ENCODE measurements at places on chromosomes 1 and 21.

DNA sequence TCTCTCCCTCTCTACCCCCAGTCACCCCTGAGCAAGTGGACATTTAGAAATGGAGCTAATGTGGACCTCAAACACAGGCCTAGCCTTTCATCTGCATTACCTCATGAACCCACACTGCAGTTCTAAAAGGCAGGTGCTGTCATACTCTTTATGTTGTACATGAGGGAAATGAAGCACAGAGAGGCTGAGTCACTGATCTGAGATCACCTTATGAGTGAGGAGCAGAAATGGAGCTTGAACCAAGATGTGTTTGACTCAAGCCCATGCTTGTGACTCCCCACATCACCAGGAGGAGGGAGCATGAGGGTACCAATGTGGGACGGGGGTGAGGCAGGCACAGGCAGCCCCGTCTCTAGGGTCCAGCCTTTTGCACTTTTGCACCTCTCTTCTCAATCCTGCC lies 702.8 kb downstream of the PTPRU start:
- no peak for DNase-seq

DNA sequence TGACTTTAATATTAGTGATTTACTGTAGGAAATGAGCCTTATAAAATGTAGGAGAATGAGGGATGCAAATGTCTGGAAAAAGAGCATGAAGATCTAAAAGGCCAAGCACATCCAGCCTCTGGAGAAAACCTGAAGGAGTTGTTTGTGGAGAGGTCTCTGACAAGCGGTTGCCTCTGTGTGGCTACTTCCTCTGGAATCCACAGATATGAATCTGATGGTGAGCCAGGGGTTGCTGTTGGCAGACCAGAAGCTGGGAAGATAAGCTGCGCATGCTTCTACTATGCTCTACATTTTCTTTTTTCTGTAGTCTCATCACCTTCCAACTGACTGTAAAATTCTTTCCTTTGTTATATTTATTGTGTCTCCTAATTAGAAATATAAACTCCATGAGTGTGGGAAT lies 248.6 kb downstream of the OLFM3 start:
- no peak for DNase-seq

- DNase-seq: no peak
Observed at GRCh38 chr1:201713086-201713810, 115.7 kb upstream of the IPO9 start.

DNA sequence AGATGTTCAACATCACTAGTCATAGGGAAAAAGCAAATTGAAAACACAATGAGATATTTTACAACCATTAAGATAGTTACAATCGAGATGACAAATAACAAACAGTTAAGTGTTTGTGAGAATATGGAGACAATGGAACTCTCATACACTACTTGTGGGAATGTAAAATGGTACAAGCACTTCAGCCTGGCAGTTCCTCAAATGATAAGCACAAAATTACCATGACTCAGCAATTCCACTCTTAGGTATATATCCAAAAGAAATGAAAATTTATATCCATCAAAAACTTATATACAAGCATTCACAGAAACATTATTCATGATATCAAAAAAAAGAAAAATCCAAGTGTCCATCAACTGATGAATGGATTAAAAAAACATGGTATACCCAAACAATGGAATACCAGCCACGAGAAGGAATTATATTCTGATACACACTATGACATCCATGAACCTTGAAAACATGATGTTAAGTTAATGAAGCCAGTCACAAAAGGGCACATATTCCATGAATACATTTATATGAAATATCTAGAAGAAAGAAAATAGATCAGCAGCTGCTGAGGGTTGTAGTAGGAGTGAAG lies 76.4 kb downstream of the EVI5 start:
- DNase-seq: no peak

- DNase-seq: no peak
Observed at GRCh38 chr1:19003371-19004290, 47.2 kb upstream of the IFFO2 start.

- DNase-seq: no peak
Observed at GRCh38 chr1:6574818-6575217, 5.0 kb upstream of the ZBTB48 start.

DNA sequence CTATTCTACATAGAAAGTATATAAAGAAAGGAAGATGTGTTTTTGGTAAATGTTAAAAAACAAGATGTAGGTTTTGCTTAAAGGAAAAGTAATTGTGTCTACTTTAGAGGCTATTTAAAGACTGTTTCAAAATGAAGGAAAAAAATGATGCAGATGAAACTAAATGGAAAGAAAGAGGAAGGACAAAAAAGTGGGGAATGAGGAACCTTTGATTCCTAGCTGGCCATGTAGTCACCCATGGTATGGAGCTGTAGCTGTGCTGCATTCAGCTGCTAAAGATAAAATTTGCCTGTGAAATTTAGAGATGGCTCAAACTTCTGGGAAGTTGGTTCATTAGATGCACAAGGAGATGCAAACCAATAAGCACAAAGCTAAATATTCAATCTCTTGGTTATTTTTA lies 86.8 kb upstream of the SERBP1 start:
- DNase-seq: no peak

DNA sequence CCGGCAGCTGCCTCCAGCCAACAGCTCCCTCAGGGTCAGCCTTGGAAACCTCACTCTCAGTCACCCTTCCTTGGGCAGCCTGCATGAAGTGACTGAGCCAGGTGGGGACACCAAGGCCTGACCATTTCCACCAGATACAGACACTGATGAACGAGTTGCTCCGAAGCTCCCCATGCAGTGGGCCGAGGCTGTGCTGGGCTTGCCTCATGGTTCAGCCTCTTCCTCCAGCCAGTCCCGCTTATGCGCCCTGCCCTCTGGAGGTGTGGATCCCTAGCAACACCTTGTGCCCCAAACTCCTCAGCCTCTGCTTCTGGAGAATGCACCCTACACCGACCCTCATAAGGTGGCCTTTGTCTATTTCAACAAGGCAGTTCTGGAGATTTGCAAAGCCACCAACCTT lies 236.0 kb downstream of the RRAGC start:
- no peak for DNase-seq

GRCh38 chr21:18743531-18743930 lies 339.9 kb upstream of the TMPRSS15 start:
- no peak for DNase-seq

- DNase-seq: no peak
Observed at GRCh38 chr1:220783453-220783852, 3.3 kb upstream of the MTARC1 start.

- no peak for DNase-seq
Observed at GRCh38 chr1:65422241-65423203, 2.1 kb downstream of the LEPR start.

DNA sequence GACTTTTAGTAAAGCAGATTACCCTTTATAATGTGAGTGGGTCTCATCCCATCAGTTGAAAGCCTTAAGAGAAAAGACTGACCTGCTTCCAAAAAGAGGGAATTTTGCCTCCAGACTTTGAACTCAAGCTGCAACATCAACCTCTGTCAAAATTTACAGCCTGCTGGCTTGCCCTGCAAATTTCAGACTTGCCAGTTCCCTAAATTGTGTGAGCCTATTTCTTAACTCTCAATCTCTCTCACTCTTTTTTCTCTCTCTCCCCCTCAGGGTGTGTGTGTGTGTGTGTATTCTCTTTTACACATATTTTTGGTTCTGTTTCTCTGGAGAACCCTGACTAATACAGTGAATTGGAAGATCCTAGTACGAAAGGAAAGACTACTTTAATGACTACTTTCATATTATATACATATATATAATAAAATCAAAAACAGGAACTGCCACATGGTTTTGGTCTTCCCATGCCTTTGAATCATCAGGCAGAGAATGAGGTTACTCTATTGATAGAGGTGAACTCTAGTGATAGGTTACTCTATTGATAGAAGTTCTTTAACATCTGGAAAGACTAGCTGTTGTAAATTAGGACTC lies 6.4 kb downstream of the OR2C3 start:
- DNase-seq: no peak

DNA sequence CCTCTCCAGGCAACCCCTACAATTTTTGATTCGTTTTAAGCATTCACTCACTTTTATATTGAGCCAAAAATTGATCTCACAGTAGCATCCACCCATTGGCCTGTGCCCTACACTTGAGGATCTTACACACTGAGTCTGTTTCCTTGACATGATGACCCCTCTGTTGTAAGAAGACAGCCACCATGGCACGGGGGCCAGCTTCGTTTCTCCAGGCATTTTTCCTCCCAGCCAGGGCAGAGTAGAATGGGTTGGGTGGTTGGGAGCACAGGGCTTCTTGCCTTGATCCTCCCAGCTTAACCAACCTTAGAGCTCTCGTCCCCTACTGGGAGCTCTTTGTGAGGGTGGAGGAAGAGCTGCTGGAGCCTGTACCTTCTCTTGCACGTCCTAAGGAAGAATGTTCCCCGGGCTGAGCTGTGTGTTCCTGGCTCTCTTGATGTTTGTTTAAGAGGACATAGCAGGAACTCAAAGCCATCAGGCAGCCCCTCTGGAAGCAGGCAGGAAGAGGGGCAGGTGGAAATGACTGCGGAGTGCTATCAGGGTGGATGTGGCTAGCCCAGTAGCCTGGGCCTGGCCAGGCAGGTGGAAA lies 213.2 kb upstream of the TMEM51 start:
- DNase-seq: no peak

DNA sequence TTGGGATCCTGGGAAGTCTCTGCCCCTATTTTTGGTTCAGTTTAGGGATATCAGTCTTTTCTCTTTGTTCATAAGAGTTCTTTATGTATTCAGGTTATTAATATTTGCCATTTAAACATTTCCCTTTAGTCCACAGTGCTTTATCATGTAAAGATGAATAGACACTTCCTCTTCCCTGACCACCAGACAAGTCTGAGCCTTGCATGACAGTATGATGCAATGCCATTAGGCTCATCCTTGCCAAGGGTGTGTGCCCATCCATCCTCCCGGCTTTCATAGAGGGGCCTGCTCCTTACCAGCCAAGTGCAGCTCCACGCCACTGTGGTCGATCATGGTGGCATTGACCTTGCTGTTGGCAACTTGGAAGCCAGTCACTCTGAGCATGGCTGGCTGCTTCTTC lies 52.1 kb downstream of the ZSCAN20 start:
- no peak for DNase-seq

- DNase-seq: no peak
Observed at GRCh38 chr1:217494767-217495166, 136.1 kb downstream of the GPATCH2 start.

GRCh38 chr1:43952731-43953346 lies 6.1 kb downstream of the IPO13 start:
- DNase-seq: no peak

DNA sequence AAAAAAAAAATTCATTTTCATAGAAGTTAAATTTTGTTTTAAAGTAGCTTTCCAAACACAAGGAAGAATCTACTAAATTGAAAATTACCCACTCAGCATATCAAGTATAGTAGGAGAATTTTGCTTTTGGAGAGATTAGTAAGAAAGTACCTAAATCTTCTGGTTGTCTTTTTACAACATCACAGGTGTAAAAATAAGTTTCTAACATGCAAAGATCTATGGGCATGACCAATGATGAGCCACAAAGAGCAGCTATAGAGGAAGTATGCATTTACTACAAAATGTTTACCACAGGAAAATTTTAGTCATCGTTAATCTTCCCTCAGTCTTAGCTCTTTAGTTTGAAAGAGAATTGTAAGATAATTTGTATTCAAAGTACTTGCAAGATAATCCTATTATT lies 28.1 kb downstream of the ANGPTL3 start:
- no peak for DNase-seq

DNA sequence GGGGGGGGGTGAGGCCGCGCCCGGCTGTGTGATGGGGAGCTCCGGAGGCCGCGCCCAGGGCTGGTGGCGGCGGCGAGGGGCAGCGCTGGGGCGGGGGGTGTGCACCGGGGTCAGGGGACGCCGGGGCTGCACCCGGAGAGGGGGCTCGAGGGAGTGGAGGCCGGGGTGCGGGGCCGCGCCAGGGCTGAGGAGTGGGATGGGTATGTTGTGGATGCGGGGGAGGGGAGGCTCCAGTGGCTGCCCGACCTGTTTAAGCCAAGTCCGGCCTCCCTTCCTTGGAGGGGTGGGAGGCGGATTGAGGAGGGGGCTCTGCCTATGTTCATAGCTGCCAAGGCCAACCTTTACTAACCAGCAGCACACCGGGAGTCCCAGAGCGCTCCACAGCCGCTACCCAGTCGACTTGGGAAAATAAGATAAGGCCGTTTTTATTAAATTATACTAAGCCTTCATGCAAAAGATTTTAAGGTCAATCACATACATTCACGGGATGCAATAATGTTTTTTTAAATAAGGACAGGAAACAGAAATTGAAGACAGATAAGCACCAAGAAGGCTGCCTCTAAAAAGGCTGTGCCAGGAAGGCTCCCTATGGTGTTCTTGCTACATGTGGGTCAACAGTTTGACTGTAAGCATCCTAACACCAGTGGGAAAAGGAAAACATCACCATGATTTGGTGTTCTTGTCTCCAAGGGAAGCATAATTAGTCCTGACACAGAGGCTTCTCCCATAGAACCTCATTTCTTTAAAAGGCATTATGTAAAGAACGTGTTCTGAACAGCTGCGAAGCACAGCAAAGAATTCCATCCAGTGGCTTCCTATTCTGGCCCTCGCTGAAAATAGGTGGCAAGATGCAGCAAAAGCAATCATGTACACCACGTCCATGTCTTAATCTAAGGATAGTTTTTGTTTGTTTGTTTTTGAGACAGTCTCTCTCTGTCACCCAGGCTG lies 626 bp upstream of the HLCS start:
- DNase-seq: no peak

DNA sequence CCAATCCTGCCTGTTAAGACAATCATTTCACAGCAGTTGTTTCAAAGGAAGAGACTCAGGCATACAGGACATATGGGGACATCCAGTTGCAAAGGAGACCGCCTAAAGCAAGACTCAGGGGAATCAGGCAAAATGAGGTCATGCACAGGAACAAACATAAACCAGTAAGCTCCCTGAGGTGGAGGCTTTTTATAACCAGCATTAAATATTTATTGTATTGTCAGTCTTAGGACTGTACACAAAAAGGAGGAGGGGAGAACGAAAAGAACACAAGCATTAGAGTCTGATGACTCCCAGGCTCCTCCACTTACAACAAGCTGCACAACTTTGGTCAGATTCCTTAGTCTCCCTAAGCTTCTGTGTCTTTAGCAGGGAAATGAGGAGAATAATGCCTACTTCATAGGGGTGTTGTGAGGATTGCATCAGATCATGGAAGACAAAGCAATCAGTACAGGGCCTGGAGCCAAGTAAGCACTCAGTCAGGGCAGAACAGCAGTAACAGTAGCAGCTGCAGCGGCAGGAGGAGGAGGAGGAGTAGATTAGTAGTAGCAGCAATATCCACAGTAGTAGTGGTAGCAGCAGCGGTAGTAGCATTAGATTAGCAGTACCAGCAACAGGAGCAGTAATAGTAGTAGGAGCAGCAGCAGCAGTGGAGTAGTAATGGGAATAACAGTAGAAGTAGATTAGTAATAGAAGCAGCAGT lies 54.2 kb upstream of the SPATA6 start:
- no peak for DNase-seq

GRCh38 chr1:162412002-162412401 lies at the start of gene SH2D1B:
SH2D1B (minus strand) TSS chr1:162412136; CDS start chr1:162412016, 120 bp downstream.
- no peak for DNase-seq

DNA sequence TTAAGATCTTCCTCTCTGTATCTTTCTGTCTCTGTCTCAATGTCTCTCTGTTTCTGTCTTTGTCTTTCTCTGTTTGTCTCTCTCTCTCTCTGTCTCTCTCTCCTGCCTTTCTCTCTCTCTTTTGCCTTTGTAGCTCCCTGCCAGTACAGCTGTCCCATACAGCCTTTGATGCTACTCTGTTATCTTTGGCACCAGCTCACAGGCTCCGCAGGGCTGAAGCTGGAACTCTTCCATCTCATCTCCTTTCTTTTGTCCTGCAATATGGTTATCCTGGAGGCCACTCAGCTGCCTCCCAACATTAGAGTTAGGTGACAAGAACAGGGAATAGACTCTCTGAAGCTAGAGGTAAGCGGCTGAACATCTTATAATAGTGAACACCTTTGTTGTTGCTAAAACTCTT lies 354.3 kb upstream of the NEGR1 start:
- no peak for DNase-seq

- DNase-seq: no peak
Observed at GRCh38 chr1:89302697-89303332, 30.2 kb upstream of the GBP5 start.
